D721Med (cell line): ENCODE measurements at places on chromosomes 3 and 15.

DNA sequence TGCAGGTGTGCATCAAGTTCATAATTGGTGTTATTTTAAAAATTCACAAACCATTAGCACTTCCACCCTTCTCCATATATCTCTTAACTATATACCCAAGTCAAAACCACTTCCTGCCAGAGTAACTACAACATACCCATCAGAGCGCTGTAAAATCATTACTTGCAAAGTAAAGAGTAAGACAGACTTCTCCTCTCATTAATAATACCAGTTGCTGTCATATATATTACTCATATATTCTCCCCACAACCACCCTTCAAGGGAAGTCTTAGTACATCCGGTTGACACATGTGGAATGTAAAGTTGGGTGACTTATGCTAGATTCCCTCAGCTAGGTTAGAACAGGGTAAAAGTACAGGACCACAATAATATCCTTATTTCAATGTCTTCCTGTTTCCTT lies 5.6 kb downstream of the TERC start:
- DNase-seq, result no peak

DNA sequence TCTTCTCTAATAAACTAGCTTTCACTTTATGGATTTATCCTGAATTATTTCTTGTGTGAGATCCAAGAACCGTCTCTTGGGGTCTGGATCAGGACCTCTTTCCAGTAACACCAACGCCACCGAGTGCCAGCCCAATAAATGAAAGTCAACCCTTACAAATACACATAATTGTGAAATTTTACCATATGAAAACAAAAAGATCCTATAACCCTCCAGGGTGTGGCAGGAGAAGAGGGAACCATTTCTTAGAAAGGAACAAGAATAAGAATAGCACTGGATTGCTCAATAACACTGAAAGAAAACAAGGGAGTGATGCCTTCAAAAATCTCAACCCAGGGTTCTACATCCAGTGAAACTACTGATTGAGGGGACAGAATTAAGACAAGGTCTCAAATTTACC lies 51.6 kb upstream of the ACKR4 start:
- DNase-seq, result no peak

GRCh38 chr3:25982756-25983155 lies 192.9 kb downstream of the OXSM start:
- no peak for DNase-seq

DNA sequence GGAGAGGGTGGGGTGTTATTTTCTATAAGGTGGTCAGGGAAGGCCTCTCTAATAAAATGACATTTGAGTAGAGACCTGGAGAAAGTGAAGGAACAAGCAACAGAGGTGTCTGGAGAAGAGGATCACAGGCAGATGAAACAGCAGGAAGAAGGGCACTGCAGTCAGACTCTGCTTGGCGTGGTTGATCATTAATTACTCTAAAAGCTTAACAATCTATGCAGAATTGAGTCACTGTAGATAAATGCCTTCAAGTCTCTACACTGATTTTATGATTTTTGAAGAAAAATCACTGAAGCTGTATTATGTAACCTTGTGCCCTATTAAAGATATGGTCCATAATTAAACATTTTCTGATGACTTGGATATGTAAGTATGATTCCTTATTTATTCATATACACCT lies 114.2 kb downstream of the TNIK start:
- DNase-seq, result no peak

DNA sequence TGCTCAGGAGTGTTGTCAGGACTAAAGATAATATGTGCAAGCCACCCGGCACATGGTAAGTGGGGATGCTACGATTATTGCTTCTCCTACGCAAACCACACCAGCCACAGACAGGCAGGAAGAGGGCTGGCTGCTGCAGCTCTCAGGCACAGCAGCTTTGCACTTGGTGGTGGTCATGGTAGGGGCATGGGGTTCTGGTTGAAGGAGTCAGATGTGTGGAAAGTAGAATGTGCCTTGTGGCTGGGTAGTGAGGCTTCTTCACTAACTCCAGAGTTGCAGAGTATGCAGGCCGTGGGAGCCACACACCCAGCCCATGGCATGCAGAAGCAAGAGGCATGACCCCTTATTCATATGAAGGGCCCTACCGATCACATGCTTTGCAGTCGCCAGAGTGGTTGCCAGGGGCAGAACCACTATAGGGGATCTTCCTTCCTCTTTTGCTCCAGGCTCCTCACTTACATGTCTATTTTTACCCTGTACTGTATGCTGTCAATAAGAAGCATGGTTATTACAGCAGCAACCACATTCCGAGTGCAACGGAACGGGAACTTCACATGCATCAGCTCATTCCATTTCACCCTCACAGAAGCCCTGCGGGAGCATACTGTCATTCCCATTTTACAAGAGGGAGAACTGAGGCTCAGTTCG lies 59.2 kb upstream of the HERC1 start:
- DNase-seq, result no peak

DNA sequence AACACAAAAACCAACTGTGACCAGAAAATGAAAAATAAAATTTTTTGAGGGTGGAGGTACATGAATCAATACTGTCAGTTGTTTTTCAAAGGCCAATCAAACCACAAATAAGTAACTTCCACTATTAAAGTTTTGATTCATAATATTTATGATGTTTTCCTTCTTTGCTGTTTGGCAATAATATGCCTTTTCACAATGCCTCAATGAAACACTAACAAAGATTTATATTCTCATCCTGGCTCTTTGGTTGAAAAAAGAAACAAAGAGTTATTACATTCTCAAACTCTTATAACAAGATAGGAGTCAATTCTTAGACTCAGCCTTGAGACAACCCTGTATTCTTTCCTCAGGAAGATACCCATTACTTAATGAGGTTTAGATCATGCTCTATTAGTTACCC lies 63.1 kb downstream of the C3orf70 start:
- no peak for DNase-seq
